B cell (primary cell): ENCODE measurements at places on chromosomes 6 and 20. TPM values are rescaled to one million over a fixed set of nuclear protein-coding genes. Genes with fewer than 3 reads are reported as not detected.
A peak's percentile ranks its signal among the peaks of the same experiment; 100 is the strongest.

- H3K27ac ChIP-seq, result no peak overlapping the region
- no peak overlapping the region for H3K4me3 ChIP-seq
- no peak for DNase-seq
- peaks cover 46% of the 10 kb centered on the region for H3K4me1 ChIP-seq
- H3K36me3 ChIP-seq, result no peaks in the 10 kb centered on the region
- no peaks in the 10 kb centered on the region for H3K27me3 ChIP-seq
Observed at GRCh38 chr6:21102624-21103023, 490.9 kb upstream of the SOX4 start.

- H3K36me3 ChIP-seq, result no peaks in the 10 kb centered on the region
- no peaks in the 10 kb centered on the region for H3K27me3 ChIP-seq
- no peak overlapping the region for H3K4me3 ChIP-seq
- DNase-seq, result no peak
- no peak overlapping the region for H3K27ac ChIP-seq
Observed at GRCh38 chr6:125471667-125472066, 169.9 kb upstream of the HDDC2 start.

DNA sequence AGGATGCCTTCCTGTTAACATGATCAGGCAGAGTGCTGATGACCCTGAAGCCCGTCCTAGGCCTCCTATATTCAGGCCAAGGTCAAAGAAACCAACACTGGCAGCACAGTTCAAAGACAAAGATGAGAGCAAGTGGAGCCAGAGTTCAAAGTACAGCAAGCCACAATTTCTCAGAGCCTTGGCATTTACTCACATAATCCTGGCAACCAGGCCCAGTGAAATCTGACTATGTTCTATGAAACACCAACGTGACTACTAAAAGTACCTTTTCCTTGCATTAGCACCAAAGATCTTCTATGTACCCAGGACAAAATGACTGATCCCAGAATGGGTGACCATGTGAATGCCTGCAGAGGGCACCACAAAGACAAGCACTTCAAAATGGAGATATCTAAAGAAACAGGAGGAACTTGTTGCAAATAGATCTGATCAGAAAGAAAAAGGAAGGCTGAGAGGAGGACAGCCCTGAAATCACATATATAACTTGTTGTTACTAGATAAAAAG is 3.9 kb downstream of the NFS1 start:
- H3K36me3 ChIP-seq, result peaks cover 13% of the 10 kb centered on the region
- H3K27ac ChIP-seq, result no peak overlapping the region
- H3K27me3 ChIP-seq, result no peaks in the 10 kb centered on the region
- H3K4me1 ChIP-seq, result peaks cover 21% of the 10 kb centered on the region
- no peak for DNase-seq

- peak; percentile 72 for DNase-seq
- peak overlapping the region; percentile 62 for H3K4me3 ChIP-seq
- H3K27me3 ChIP-seq, result no peaks in the 10 kb centered on the region
- no peaks in the 10 kb centered on the region for H3K36me3 ChIP-seq
- peaks cover 3% of the 10 kb centered on the region for H3K4me1 ChIP-seq
- H3K27ac ChIP-seq, result peak overlapping the region; percentile 74
Observed at GRCh38 chr20:63101781-63102720, 95.3 kb upstream of the BHLHE23 start.

DNA sequence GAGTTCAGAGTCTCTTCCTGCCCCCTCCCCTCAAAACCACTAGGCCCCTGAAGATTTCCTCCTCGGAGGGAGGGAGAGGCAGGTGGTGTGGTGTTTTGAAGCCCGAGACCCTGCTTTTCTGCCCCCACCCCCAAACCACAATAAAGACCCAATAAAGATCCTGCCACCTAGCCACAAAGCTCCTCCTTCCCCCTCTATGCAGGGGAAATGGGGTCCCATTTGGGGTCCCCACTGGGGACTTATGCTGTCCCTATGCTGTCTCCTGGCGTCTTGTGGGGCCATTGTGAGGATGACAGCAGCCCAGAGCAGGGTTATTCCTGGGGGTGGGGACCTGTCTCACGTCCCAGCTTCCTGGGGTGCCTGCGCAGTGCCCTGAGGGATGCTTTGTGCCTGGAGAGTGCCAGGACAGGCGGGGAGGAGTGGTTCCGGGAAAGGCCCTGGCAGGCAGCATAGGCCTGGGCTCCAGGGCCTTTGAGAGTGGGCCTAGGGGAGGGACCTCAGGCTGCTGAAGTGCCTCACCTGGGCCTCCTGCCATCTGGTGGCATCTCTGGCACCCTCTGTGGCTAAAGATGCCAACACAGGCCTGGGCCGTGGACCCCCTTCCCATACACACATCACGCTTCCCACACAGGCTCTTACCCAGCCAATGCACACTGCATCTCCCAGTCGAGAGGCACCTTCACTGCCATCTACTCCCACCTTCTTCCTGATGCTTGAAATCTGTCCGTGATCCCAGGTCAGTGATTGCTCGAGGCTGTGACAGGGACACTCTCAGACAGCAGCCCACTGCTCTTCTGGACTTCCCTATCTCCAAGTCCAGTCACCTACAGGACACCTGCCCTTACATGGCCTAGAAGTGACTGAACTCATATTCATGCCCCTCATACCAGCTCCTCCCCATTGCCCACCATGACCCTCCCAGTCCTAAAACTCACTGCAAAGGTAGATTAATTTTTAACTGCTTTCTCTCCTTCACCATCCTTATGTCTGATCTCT is 7.9 kb upstream of the ARMC12 start:
- peak overlapping the region; percentile 50 for H3K4me3 ChIP-seq
- H3K27ac ChIP-seq, result no peak overlapping the region
- peaks cover 65% of the 10 kb centered on the region for H3K4me1 ChIP-seq
- H3K36me3 ChIP-seq, result no peaks in the 10 kb centered on the region

GRCh38 chr6:49406250-49406970 is 56.6 kb downstream of the MMUT start:
- H3K27ac ChIP-seq, result no peak overlapping the region
- no peak for DNase-seq
- H3K4me3 ChIP-seq, result no peak overlapping the region
- H3K4me1 ChIP-seq, result no peaks in the 10 kb centered on the region
- H3K36me3 ChIP-seq, result no peaks in the 10 kb centered on the region
- H3K27me3 ChIP-seq, result no peaks in the 10 kb centered on the region

DNA sequence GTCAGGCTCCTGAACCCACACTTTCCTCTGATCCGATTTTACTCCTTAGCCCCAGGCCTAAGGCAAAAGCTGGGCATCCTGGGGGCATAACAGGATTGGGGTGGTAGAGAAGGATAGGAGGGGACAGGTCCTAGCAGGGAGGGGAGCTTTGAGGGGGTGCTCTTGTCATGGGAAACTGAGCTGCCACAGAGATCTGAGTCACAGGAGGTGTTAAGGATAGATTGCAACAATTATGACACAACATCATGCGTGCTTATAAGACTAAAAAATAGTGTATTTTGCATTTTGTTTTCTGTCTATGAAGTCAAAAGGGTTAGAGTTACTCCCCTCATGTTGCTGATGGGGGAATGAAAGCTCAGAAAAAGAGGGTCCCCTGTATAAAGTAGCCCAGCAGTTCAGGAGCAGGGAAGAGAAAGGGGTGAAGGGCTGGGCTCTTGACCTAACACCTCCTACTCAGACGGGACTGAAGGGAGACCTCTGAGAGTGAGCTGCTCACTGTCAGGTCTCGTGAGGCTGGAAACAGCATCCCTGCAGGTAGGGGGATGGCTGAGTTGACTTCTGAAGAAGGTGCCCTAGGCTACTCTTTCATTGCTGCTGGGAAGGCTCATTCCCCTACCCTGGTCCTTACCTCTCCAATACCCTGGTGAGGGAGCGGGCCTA is 2.0 kb downstream of the GLP1R start:
- H3K4me3 ChIP-seq, result no peak overlapping the region
- no peak for DNase-seq
- H3K4me1 ChIP-seq, result no peaks in the 10 kb centered on the region
- no peak overlapping the region for H3K27ac ChIP-seq
- H3K27me3 ChIP-seq, result no peaks in the 10 kb centered on the region

DNA sequence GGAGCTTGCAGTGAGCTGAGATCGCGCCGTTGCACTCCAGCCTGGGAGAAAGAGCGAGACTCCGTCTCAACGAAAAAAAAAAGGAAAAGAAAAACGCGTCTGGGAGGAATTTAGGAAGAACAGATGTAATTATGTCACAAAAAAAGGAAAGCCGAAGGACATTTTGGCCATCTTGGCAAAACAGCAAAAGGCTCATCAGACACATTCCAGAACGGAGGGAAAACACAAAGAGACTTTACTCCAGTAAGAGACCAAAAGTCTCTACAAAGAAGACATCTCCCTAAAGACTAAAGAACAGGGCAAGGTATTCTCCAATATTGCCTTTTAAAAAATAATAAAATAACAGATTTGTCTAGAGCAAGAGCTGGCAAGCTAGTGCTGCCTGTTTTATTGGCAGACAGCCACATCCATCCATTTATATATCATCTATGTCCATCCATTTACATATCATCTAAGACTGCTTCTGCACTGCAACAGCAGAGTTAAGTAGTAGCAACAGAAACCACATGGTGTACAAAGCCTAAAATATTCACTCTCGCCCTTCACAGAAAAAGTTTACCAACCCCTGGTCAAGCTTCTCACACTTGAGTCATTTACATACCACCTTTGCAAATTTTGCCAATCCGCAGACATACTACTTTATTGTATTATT is 133.9 kb downstream of the ZMYND8 start:
- no peak overlapping the region for H3K27ac ChIP-seq
- H3K27me3 ChIP-seq, result no peaks in the 10 kb centered on the region
- H3K36me3 ChIP-seq, result peaks cover 17% of the 10 kb centered on the region
- H3K4me3 ChIP-seq, result no peak overlapping the region

IL17F gene
- total RNA-seq, result not detected in 2 replicates

SIRPB2 gene
- total RNA-seq, result not detected in 2 replicates

RBPJL gene
- not detected in 2 replicates for total RNA-seq

CGA gene
- not detected in 2 replicates for total RNA-seq

CST4 gene
- not detected in 2 replicates for total RNA-seq

PRIM2 gene
- total RNA-seq, result 21.0 and 21.7 TPM in 2 replicates

VSX1 gene
- not detected in 2 replicates for total RNA-seq
